Left lung (tissue), 14 donors: ENCODE measurements at places on chromosomes 12 and 14. TPM values are rescaled to one million over a fixed set of nuclear protein-coding genes. Genes with fewer than 3 reads are reported as not detected.
A peak's percentile ranks its signal among the peaks of the same experiment; 100 is the strongest.

GRCh38 chr14:55129428-55130195 is 560 bp downstream of the LGALS3 start:
- peak overlapping the region; percentile 94 for H3K27ac ChIP-seq
- peak; percentile 54 for DNase-seq
- H3K4me1 ChIP-seq: peaks cover 27% of the 10 kb centered on the region
- peak overlapping the region; percentile 86 for H3K4me3 ChIP-seq
- H3K27me3 ChIP-seq: no peaks in the 10 kb centered on the region

DNA sequence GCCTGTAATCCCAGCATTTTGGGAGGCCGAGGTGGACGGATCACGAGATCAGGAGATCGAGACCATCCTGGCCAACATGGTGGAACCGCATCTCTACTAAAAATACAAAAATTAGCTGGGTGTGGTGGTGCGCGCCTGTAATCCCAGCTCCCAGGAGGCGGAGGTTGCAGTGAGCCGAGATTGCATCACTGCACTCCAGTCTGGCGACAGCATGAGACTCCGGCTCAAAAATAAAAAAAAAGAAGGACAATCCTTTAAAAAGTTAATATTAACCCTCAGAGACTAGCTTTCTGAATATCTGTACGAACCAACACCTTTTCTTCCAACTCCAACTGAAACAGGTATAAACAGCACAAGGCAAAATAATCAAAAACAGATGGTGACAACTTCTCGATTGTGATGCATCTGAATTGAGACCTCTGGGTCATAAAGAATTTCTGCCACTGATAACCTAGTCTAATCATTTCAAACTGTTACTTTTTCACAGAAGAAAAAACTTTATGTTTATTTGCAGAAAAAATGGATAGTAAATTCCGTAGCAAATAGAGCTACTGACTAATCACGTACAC is 27.8 kb downstream of the CLIP1 start:
- H3K27me3 ChIP-seq: no peaks in the 10 kb centered on the region
- no peak for DNase-seq
- no peaks in the 10 kb centered on the region for H3K36me3 ChIP-seq
- H3K4me3 ChIP-seq: no peak overlapping the region

GRCh38 chr14:53606203-53606602 is 350.4 kb downstream of the BMP4 start:
- no peaks in the 10 kb centered on the region for H3K4me1 ChIP-seq
- no peak for DNase-seq
- no peak overlapping the region for H3K4me3 ChIP-seq
- no peak overlapping the region for H3K27ac ChIP-seq

OR5AU1 gene
- not detected for total RNA-seq

RFX4 gene
- 0.09 TPM for total RNA-seq

TSHR gene
- total RNA-seq: 0.15 TPM

BEGAIN gene
- total RNA-seq: 1.3 TPM

IRAK3 gene
- total RNA-seq: 71.7 TPM

DNA sequence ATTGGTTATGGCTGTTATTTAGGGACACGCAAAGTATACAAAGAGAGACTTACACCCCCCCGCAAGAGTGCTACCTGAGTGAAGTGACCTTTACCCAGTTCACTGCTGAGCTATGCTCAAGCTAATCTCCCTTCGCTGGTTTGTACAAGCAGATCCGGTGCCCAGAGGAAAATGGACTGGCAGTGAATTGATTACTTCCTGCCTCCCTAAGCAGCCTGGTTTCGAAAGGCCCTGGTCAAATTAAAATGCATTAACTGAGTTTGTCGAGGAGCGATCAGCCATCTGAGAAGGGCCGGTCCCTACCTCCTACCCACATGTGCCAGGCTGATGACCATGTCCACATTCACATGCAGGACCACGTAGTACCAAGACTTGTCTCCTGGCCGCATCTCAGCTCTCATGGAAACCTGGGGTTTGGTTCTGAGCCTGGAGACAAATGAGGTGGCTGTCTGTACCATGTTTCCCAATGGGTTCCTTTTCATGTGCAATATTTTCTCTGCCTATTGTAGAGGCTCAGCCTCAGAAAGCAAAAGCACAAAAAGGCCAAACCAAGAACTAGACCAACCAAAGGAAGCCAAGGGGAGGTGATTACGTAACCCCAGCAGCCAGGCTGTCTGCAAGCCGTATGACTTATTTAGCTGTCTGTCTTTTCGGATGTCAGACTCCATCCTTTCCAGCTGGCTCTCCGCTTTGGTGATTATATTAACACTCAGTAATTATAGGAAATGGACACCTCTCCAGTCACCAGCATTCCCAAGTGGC is 284.7 kb upstream of the PWP1 start:
- H3K4me1 ChIP-seq: no peaks in the 10 kb centered on the region
- no peaks in the 10 kb centered on the region for H3K27me3 ChIP-seq
- DNase-seq: no peak
- no peaks in the 10 kb centered on the region for H3K36me3 ChIP-seq
- H3K27ac ChIP-seq: no peak overlapping the region
- H3K4me3 ChIP-seq: no peak overlapping the region

RNF212B gene
- not detected for total RNA-seq

CD163L1 gene
- 7.3 TPM for total RNA-seq

DNA sequence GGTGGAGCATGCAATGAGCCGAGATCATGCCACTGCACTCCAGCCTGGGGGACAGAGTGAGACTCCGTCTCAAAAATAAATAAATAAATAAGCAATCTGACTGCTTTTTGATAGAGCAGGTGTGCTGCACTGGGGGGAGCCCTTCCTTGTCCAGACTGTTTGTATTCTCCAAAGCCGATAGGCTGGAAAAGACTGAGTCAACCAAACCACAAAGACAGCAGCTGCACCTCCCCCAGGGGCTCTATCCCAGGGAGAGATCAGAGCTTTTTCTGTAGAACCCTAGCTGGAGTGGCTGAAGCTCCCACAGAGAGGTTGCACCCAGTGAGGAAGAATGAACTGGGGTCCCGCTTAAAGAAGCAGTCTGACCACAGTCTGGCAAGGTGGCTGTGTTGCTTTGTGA is 45.8 kb upstream of the LALBA start:
- no peak overlapping the region for H3K27ac ChIP-seq
- no peak overlapping the region for H3K4me3 ChIP-seq
- DNase-seq: no peak
- H3K4me1 ChIP-seq: no peaks in the 10 kb centered on the region
- H3K27me3 ChIP-seq: peaks cover 26% of the 10 kb centered on the region

SERPINA3 gene
- 198 TPM for total RNA-seq

DNA sequence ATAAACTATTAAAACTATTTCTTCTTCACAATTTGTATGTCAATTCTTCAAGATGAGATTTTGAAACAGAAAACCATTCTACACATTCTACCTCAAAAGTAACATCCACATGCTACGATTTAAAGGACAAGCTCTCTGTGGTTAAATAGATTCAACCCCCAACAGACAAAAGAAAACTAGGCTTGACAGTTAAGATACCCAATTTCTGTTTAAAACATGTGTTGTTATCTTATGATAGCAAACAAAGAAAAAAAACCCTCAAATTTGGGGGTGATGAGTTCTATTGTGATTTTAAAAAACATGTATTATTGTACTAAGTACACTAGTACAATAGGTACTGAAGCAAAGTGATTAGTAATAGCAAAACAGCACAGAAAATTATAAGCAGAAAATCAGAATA is 33.8 kb downstream of the ATF7 start:
- no peak for DNase-seq
- no peak overlapping the region for H3K4me3 ChIP-seq
- H3K27ac ChIP-seq: peak overlapping the region; percentile 42
